ENCODE measurements at places on chromosomes 13 and 19.

GRCh38 chr19:56141417-56141993 lies 418 bp downstream of the ZNF444 start:
- DNase-seq: peak; percentile 27

DNA sequence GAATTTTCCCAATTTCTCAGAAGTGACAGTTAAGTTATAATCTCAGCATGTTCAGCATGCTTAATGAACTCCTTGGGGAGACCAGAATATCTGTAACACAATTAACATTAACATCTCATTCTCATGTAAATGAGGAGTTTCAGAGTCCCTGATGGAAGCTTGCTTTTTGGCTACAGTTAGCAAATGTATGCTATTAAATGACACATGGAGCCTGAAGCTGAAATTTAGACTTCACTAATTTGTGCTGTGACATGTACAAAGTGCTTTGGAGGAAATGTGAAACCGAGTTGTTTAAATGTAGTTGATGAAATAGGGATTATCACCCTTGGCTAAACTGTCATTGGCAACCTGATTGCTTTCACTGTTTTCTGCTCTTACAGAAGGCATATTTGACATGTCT lies 2265.1 kb upstream of the PCDH20 start:
- DNase-seq: no peak

- no peak for DNase-seq
Measured at GRCh38 chr19:310141-310651, 19.0 kb upstream of the PLPP2 start.

DNA sequence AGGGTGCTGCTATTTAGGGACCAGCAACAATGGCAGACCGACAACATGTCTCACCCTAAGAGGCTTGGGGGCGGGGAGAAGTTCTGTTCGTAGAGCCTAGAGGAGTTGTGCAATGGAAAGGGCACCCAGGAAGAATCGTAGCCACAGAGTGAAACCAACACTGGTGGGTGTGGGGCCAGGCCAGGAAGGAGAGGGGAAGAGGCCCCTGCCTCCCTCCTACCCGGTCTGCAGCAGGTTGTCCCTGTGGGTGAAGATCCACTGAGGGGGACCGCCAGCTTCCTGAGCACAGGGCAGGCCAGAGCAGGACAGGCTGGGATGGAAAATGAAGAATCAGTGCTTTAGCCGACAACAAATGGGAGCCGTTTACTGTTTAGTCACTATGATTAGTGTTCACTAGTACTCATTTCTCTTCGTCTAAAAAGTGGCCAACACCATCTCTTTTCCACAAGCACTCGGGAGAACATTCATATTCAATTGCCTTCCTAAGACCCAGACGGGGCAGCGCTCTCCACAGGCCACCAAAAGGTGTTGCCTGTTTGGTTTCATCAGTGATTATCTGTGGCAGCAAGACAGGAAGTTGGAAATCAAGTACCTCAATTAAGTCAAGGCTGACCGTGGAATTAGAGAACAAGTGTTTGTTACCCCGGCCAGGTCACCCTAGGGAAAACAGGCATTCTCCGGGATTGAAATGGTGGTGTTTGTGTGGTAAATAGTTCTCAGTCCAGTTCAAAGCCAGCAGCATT lies 1.1 kb upstream of the ATP11A start:
- DNase-seq: peak; percentile 37

GRCh38 chr19:52896431-52897137 lies 851 bp downstream of the ZNF320 start:
- DNase-seq: no peak

GRCh38 chr19:49297403-49297802 lies 27.6 kb downstream of the SLC6A16 start:
- DNase-seq: no peak

DNA sequence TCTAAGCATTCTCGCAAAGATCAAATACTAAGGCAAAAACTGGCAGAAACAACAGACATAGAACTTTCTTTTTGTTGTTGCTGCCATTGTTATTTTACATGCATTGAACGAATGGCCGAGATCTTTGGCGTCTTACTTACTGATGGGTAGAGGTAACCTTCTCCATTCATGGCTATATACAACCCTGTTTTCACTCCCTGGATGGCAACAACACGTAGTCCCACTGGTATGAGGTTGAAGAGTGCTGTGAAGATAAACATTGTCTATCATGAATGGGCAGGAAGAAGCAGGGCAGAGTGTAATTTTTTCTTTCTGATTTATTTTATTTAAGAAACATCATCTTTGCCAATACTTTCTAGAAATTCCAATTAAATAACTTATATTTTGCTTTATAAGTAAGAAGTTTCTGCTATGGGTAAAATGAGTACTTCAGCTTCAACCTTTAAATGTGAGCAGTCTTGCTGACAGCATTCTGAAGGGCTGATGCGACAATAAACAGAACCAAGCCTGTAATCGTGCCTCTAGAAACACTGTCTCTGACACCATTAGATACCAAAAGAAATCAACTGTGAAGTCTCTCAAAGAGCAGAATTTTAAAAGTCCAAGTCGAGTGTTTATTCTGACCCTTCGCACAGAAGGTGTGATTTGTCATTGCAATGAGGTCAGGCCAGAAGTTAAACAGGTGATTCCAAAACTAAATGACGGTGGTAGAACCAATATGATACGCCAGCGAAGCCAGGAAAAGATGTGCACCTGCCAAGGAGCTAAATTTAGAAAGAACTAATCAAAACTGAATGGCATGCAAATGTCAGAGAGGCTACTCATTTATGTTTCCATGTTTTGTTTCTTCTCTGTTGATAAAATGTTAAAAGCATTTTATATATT lies 416.4 kb downstream of the ITGBL1 start:
- no peak for DNase-seq

DNA sequence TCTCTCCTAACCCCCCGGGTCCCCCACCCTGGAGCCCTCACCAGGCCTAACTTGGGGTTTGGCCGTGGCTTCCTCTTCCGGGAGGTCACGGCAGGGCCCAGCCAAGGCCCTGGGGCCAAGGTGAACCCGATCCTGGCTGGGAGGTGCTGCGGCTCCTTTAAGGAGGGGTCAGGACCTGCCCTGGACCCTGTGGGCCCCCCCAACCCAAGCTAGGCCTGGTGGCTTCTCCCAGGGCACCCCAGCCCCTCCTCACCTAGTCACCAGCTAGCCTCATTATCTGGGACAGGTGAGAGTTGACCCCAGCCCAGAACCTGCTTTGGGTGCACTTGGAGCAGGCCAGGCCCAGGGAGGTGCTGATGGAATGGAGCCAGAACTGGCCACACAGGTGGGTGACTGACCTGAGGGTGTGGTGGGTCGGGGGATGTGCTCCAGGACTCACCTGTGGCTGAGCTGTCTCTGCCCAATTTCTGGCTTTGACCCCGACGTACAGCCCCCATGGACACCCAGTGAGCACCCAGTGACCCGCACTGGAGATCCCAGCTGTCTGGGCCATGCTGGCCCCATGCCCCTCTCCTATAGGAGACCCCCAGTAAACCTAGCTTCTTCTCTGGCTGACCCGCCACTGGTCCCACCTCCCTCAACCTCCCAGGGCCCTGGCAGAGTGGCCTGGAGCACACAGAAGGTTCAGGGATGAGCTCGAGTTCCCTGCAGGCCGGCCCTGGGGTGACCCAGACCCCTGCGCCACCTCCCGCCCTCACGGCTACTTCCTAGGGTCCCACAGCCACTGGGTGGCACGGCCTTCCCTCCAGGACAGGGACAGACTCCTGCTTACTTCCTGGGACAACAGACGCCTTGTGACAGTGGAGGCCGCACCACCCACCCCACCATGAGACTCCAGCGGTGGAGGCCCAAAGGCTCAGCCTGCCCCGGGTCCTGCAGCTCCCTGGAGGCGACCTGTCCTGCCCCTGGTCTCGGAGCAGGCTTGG lies 6.7 kb upstream of the MKNK2 start:
- no peak for DNase-seq

DNA sequence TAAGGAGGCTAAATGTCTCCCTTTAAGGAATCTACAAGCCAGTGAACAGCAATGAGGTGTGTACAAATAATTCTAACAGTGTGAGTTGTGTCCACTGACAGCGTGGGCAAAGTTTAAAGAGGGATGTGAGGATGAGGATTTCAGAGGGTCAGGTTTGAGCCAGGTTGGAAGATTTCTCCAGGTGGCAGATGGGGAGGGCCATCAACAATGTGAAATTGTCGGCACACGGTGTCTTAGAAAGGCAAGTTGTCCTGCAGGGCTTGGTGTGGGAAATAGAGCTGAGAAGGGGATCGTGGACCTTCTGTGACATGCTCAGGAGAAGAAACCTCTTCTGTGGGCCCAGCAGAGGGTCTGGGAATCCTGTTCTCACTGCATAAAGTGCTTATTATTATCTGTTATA lies 52.1 kb downstream of the ATP8A2 start:
- DNase-seq: no peak

DNA sequence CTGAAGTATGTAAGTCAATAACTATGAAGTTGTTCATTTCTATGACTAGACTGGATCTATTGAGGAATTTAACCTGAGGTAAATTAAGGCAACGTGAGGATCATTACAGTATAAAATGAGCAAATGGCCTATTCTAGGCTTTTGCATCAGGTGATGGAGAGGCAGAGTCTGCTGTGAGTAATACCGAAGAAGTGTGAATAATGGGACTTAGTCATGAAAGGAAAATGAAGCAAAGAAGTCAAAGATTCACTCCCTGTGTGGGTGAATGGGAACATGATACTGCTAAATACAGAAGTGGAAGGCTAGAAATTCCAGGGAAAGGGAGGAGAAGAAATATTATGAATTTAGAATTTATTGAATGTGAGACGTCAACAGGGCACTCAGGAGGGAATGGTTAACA lies 774.1 kb downstream of the LIG4 start:
- DNase-seq: no peak

DNA sequence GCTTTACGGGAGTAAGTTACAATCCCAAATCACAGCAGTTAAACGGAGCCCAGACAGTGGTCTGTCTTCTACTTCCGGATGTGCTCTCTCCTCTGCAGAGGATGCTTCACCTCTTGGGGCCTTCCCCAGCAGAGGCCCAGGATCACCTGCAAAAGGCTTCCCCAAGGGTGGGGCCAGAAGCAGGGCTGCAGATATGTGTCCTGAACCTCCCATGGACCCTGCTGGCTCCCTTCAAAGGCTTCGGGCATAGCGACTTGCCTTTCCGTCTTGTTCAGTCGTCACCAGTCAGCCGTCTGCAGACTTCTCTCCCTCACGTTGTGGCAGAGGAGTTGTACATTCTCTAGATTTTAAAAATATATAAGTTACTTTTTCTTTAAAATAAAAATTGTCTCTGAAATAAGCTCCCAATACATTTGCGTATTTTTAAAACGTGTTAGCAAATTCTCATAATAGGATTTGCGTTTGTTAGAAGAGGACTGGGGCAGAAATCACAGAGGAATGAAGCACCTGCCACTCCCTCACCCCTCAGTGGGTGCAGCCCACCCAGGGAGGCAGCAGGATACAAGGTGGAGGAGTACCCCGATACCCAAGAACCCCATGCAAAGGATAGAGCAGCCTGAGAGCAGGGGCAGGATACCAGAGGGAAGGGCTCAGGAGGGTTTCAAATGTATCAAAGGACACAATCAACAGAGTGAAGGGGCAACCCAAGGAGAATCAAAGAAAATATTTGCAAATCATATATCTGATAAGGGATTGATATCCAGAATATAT lies 22.9 kb upstream of the MEDAG start:
- DNase-seq: no peak

DNA sequence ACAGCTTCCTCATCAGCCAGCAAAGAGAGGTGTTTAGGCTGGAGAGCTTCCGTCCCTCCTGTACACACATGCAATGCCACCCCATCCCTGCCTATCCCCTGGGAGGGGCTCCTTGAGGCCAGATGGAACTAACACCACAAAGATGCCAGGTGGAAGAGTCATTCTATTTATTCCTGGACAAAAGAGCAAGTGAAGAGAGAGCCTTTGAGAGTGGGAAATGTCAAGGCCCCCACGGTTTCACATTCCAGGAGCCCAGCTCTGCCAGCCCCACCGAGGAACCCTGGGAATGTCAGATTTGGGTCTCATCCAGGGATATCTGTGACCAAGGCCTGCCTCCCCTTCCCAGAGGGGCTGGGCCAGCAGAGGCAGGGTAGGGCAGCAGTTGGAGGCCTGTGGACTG lies 30.8 kb upstream of the IGFL1 start:
- DNase-seq: no peak

GRCh38 chr13:94328381-94329041 lies 151.0 kb downstream of the DCT start:
- no peak for DNase-seq

GRCh38 chr19:11982526-11982925 lies 17.7 kb downstream of the ZNF763 start:
- no peak for DNase-seq

- no peak for DNase-seq
Measured at GRCh38 chr13:72523593-72523992, 203.8 kb downstream of the MZT1 start.

- no peak for DNase-seq
Measured at GRCh38 chr13:112972258-112972657, 3.2 kb downstream of the MCF2L start.

- no peak for DNase-seq
Measured at GRCh38 chr13:94950303-94950702, 238.0 kb upstream of the SOX21 start.

GRCh38 chr13:50950849-50951248 lies 41.3 kb downstream of the RNASEH2B start:
- DNase-seq: no peak

DNA sequence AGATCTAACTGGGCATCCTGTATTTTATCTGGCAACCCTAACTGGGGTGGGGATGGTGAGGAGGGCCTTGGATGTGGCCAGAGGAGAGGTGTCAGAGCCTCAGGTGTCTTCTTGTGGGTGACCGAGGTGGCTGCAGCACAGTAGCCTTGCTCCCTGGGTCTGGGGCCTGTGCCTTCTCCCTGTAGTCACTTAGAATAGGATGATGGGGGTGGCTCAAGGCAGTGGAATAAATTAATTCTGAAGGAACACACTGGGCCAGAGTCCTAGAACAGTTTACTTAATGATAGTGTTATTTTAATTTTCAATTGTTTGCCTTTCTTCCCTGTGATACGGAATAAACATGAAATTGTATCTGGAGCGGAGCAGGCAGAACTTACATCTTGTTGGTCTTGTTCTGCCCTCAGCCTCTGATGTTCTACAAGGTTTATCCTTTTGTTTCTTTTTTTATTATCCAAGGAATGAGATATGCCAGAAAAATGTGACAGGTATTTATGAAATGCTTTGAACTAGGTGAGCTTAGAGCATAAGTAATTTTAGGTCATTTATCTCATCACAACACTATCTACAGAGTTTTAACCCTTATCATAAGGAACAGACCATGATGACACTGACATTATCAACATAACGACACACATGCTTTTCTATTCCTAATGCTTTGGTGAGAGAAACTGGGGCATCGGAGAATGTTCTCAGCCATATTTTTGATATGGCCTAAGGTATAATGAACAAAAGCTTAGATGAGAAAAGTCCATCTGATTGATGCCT lies 51.4 kb downstream of the LRCH1 start:
- DNase-seq: no peak

- no peak for DNase-seq
Measured at GRCh38 chr13:94664889-94665288, 47.5 kb downstream of the SOX21 start.

GRCh38 chr13:111111376-111111937 lies 3.7 kb upstream of the ARHGEF7 start:
- no peak for DNase-seq

Data from activated T-helper 2 cell treated with anti-CD3 and anti-CD28 coated beads, Interferon-gamma antibody, Interleukin-2, Interleukin-4, amounts not matched to agents 10 μg/mL and 5 μg/mL and 100 μg/mL, durations not matched to agents 14 hours and 24 hours and 36 hours (primary cell).